Inflammatory macrophage treated with lipopolysaccharide for 1 hour (primary cell): ENCODE measurements at places on chromosomes 12 and 14.
A peak's percentile ranks its signal among the peaks of the same experiment; 100 is the strongest.

DNA sequence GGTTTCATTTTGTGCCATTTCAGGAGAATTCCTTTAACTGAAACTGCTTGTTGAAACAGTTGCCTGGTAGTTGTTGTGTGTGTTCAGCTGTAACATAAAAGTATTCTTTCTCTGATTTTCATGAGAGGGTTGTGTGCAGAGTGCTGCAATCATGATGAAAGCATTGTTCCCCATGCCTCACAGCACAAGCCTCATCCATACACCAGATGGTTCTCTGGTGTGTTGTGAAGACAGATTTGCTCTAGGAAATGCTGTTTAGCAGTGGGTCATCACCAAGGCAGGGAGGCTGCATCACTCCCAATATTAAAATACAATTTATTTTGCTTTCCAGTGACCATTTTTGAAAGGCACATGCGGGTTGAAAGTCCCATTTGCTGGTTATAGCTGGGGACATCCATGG is 404.4 kb downstream of the AACS start:
- no peak for DNase-seq

DNA sequence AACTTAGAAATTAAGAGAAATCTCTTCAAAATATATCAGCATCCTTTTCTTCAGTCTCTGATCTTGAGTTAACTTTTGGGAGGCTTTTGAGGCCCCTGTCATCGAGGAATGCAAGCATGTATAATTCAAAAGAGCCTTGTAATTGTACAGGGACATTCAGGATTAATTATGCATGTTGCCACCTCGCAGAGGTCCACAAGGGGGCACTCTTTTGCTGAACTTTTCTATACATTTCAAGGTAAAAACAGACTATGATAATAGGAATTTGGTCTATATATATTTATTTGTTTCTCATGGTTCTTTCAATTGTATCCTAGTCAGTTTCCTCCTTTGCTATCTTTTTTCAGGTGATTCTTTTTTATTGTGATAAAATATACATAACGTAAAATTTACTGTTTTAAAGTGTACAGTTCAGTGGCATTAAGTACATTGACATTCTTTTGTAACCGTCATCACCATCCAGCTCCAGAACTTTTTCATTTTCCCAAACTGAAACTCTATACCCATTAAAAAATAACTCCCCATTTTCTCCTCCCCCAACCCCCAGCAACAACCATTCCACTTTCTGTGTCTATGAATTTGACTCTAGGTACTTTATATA is 47.0 kb upstream of the SLC2A13 start:
- peak; percentile 43 for DNase-seq

GRCh38 chr12:91177381-91177780 is 5.2 kb downstream of the DCN start:
- no peak for DNase-seq

DNA sequence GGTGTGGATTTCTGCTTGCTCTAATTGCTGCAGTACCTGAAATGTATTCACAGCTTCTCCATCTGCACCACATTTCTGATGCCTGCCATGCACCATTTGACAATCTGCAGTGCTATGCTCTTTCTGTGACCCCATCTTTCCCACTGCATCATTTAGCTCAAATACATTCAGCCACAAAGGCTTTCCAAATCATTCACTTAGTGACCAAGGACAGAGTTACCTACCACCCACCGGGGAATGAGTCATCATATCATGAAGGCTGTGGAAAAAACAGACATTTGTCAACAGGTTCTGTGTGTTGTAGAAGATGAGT is 465.5 kb upstream of the ATP2B1 start:
- DNase-seq = no peak

- DNase-seq = no peak
Observed at GRCh38 chr12:42902001-42902400, 312.5 kb upstream of the PRICKLE1 start.

DNA sequence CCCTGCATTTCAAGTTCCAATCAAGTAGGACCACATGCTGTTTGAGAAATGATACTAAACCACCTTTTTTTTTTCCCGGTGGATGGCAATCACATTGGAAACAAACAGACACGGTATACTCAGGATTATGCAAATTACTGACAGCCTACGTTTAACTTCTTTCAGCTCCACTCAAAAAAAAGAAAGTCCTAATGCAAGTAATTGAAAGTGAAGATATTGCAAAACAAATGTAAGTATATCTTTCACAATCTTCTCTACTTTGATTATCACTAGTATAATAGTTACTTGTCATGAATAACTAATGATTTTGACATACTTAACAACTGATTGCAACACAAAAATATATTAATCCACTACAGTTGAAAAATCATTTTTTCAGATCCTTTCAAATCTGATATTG is 2.6 kb upstream of the OSBPL8 start:
- DNase-seq = peak; percentile 21

DNA sequence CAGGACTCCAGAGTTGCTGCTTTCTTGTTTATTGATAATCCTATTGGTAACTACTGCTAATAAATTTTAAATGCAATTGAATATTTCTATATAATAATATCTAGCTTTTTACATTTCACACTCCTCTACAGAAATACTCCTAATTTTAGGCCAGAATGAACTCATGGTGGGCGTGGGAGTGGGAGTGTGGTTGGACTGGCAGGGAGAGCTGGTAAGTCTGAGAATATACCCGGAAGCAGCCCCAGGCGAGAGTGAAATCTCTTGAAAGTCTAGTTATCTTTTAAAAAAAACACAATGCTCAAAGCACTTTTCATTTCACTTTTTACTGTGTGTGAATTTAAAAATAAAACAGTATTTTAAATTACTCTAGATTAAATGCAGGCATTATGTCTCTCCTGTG is 4.7 kb downstream of the TMEM263 start:
- DNase-seq = no peak

DNA sequence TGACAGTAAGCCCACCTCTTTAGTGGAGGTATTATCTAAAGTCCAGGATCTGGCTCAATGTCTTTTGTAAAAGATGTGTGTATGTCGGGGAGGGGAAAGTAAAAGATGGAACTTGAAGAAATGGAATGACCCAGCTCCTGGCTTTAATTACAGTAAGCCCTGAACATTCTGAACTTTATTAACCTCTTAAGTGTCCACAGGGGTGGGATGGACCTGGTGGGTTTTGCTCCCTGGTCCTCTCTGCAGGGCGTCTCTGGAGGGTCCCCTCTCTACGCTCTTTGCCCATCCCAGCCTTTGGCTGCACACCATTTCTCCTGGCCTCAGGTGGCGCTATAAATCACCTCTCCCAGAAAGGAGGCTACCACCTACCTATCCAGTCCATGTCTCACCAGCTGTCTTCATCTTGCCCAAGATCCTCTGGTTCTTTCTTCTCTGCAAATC is 3.7 kb upstream of the CISTR start:
- DNase-seq = no peak

DNA sequence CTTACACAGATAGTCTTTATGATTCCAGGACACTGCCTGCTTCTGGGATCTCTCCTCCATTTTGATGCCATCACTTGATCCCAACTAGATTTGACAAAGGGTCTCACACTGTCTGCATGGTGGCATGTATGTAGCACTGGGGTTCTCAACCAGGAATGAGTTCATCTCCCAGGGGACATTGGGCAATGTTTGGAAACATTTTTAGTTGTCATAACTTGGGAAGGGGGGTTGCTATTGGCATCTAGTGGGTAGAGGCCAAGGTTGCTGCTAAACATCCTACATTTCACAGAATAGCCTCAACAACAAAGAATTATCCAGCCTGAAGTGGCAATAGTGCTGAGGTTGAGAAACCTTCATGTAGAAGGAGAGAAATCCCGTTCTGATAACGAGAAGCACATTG is 376.2 kb downstream of the DPF3 start:
- DNase-seq = no peak

DNA sequence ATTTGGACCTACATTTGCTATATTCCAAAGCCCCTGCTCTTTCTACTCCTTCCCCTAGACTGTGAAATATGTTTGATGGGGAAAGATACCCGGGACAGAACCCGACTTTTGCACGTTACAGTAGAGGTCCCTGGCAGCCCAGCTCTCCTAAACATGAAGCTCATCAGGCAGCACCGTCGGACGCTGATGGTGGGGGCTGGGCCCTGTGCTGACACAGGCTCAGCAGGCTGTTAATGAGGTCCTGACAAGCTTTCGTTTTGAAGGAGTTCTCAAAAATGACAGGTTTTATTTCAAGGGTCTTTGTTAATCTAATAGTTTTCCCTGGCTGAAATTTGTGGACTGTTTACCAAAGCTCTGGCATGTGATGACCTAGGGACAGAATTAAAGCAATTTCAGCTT is 102.3 kb downstream of the SLC25A47 start:
- DNase-seq = no peak

DNA sequence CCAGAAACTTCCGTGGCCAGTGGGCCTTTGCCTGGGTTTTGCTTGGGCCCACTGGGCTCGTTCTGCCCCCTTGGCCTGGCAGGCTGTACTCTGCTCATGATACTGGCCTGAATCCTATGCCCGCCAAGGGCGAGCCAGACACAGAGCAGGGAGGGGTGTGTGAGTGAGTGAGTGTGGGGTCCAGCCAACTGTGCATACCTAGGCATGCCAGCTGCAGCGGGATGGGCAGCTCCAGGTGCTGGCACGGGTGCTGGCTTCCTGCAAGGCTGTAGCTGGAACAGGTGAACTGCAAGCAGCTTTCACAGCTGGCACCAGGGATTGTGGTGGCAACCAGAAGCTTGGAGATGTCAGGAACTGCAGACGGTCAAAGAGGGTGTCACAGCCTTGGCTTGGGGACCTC is 1276.4 kb downstream of the SLC16A7 start:
- no peak for DNase-seq

DNA sequence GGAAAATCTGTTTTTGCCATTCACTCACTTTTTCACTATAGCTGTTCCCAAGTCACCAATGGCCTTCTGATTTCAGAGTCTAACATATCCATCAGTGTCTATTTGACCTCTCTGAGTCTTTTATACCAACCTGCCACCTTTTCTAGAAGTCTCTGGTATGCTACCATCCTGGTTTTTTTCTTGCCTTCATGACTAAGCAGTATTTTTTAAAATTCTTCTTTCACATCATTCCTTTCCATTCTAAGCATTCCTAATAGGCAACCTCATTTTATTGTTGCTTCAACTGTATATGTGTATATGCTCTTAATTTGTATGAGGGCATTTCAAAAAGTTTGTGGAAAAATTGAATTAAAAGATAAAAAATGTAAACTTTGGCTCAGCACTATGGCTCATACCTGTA is 5.0 kb downstream of the IRAK4 start:
- no peak for DNase-seq

DNA sequence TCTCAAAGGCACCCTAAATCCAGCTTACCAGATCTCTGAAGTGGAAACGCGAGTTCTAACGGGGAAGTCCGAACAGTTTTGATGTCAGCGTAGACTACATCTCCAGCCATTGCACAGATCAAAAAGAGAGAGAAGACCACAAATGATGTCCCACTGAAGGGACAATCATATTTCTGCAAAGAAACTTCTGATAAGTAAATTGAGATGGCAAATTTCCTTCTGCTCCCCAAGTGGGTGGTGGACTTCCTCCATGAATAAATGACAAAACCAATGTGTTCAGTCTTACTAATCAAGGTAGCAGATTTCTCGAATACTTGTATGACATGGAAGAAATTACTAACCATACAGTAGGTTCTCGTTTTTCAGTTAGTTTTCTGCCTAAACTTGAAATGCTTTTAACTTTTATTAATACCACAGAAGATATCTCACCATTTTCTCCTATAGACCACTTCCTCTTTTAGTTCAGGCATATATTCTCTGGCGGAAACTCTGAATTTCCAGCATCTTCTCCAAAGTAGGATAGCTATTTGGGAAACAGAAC is at the start of gene CLECL1:
Gene CLECL1 (minus strand): TSS at position 177 of the 541 bp plus-strand sequence.
- DNase-seq = peak; percentile 53

GRCh38 chr12:46184798-46185595 is 83.8 kb downstream of the SLC38A1 start:
- no peak for DNase-seq

GRCh38 chr14:65287264-65288131 is 125.0 kb upstream of the FUT8 start:
- peak; percentile 46 for DNase-seq

DNA sequence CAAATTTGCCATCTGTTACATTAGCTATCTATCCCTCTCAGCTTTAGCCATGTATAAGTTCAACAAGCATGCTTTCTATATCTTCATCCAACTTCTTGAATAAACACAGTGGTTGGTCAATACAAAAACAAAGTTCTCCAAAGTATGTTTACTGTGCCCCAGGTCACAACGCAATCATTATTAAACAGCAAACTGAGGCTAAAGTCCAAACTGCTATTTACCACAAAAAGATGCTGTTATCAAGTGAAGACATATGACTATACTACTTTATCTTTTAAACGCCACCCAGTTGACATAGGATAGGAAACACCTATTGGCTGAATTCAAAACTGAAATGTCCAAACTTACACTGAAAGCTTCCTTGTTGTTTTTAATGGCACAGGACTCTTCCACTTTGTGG is 11.7 kb downstream of the ZCCHC8 start:
- DNase-seq = no peak

DNA sequence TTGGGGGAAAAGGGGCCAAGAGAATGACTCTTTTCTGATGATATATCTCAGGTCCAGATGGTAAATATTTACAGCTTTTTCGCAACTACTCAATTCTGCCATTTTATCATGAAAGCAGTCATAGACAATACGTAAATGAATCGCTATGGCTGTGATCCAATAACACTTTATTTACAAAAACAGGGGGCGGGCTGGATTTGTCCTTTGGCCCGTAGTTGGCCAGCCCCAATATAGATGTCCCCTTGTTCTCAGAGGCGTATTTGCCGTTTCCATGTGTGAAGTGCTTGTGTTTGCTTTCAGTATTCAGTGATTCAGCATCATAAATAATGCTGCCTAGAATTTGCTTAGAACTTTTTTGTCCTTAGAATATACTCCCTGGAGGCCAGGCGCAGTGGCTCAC is 77.2 kb downstream of the CCDC92 start:
- no peak for DNase-seq

- no peak for DNase-seq
Observed at GRCh38 chr12:62575036-62575435, 108.4 kb downstream of the MON2 start.

DNA sequence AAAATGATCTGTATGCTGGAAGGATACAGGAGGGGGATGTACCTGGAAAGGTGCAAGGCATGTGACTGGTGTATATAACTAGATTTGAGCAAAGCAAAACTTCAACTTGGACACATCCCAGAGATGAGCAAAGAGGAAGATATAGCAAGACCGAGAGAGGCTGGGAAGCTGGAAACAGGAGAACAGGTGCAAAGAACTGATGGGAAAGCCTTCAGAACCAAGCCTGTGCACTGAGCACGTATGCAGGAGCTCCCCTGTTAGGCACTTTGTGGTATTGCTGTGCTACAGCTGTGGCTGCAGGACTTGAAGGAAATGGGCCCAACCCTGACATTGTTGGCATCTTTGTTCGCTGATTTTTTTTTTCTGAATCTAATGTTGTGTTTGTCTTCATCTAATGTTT is 120.7 kb upstream of the PWP1 start:
- no peak for DNase-seq
